ENCODE measurements at places on chromosomes 7 and 10.

- DNase-seq: no peak
Observed at GRCh38 chr10:89147256-89147655, 59.9 kb downstream of the CH25H start.

DNA sequence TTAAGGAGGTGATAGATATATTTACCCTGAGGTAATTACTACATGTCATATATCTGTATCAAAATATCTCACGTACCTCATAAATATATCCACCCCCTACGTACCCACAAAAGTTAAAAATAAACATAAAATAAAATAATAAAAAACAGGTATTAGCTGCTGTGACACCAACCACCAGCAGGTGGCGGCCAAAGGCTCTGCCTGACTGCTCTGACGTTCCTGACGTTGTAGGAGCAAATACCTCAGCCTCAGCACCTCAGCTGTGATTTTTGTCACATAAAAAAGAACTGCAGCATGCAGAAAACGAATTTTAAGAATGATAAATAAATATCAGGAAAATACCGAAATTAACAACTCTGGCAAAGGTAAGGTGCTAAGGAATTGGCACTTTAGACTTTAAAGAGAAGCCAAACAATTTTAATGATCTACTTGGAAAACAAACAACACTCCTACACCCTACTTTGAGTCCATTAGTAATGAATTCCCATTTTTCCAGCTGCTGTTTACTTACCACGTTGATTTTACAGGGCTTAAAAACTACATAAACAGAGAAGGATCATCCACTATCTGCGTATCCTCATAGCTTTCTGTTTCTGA lies 125.4 kb upstream of the TARP start:
- peak; percentile 57 for DNase-seq

- DNase-seq: no peak
Observed at GRCh38 chr7:90229682-90230081, 15.3 kb upstream of the CFAP69 start.

DNA sequence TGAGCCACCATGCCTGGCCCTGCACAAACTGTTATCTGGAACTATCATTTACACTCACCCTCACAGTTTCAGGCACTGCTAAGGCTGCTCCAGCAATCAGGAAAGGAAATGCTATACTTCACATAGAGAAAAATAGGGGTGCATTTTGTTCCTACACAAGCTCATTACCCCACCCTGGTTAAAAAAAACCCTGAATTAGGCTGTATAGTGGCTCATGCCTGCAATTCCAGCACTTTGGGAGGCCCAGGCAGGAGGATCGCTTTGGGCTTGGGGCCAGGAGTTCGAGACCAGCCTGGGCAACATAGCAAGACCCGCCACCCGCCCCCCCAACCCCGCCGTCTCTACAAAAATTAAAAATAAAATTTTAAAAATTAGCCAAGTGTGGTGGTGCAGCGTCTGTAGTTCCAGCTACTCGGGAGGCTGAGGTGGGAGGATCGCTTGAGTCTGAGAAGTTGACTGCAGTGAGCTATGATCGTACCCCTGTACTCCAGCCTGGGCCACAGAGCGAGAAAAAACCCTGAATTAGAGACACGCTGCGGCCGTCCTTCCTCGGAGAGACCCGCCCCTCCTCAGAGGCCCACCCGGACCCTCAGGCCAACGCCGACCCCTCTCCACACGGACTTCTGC lies 539 bp downstream of the PTCD1 start:
- no peak for DNase-seq

- DNase-seq: no peak
Observed at GRCh38 chr7:445563-446288, 73.9 kb downstream of the PDGFA start.

DNA sequence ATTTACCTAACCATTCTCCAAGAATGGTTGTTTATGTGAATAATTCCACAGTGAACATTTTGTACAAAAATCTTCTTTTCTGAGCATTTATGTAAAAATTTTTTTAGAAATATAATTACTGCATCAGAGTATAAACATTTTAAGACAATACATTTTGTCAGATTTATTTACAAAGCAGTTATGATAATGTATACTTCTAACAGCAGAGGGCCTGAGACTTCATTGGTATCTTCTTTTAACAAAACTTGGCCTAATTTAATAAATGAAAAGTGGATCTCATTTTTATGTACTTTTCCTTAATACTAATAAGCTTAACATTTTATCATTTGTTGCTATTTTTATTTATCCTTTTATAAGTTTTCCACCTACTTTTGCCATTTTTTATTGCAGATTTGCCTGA lies 69.4 kb downstream of the HECTD2 start:
- no peak for DNase-seq

DNA sequence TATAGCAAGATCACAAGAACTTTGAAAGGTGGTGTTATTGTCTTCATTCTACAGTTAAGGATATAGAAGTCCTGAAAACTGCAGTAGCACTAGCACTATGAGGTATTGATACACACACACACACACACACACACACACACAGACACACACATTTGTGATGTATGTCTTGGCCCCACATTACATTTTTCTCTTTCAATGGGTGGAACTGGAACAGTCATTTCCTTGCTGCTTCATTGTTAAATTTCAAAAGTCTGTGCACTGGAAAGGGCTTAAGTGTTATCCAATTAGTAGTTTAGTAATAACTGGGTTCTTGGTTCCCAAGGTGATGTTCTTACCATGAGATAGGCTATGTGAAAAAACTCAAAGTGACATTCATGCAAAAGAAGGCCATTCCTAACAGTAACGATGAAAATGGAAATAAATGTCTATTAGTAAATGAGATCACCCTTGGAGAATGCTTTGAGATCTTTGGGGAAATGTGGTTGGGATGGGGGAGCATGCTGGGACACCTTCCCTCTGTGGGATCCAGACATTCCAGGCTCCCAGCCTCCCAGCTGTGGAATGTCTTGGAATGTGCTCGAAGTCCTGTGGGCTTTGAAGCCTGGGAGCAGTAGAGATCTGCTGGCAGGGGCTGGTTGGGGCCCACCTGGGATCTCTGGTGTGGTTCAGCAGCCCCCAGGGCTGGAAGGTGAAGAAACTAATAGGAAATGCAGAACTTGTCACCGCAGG lies 37.4 kb upstream of the CALD1 start:
- no peak for DNase-seq

GRCh38 chr7:157005456-157006204 lies 4.8 kb downstream of the MNX1 start:
- DNase-seq: no peak

GRCh38 chr10:123135415-123136141 lies at the start of gene HMX3:
Gene HMX3, plus strand, starts transcription at chr10:123135970. Its CDS starts 81 bp downstream, at chr10:123136051.
- peak; percentile 39 for DNase-seq

GRCh38 chr7:103065667-103066066 lies 8.9 kb downstream of the FBXL13 start:
- peak; percentile 66 for DNase-seq

DNA sequence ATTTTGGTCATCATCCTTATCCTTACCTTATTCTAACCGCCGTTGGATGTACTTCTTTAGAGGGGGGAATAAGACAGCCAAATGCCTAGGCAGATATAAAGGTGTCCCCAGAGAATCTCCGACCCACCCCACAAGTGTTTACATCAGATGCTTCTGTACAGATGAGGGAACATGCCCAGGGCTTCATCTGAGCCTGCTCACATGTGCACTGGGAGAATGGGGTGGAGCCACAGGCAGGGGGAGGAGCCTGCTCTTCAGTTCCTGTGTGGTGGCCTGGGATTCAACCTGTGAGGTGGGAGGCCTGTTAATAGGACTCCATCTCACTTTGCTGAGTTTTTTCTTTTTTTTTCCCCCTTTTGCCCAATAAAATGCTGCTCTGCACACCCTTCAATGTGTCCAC lies 27.6 kb upstream of the OPTN start:
- DNase-seq: no peak

DNA sequence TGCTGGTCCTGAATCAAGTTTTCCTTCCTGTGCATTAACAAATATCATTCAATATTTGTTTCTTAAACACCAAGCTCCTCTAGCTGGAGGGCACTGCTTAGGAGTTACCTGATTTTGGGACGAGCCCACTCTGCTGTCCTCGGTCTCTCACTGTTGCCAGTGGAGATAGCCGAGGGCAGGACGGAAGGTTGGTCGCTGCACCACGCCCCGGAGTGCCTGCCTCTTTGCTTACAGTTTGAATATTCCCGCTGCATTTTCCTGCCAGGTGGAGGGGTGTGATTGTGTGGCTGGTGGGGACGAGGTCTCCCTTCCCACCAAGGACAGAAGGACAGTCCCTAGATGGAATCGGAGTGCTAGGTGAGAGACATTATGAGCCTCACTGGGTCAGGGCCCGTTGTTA lies 201.5 kb downstream of the DNAJB6 start:
- no peak for DNase-seq

DNA sequence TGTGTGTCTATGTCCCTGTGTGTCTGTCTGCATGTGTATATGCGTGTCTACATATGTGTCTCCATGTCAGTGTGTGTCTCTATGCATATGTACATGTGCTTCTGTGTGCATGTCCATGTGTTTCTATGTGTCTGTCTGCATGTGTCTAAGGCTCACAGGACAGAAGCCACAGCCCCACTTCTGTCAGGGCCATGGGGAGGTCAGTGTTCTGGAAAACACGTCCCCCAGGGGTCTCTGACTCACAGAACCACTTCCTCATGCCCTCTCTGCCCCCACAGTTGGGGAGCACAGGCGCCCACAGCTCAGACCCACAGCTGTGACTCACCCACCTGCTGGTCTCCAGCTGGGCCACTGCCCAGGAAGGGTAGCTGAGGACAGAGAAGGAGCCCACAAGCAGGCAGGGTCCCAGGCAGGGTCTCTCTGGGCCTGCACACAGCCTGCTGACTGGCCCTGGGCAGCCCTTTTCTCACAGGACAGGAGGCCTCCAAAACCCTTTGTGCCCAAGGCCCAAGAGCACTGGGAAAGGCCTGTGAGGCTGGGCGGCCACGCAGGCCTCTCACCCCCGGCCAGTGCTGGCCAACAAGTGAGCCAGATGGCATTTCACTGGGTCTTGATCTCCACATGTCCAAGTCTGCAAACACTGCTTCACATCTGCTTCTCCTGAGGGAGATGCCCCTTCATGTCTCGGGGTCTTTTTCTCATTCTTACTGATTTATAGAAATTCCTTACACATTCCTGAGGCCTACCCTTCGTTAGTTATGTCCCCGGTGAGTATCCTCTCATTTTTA lies 102.9 kb upstream of the FAM20C start:
- peak; percentile 87 for DNase-seq

DNA sequence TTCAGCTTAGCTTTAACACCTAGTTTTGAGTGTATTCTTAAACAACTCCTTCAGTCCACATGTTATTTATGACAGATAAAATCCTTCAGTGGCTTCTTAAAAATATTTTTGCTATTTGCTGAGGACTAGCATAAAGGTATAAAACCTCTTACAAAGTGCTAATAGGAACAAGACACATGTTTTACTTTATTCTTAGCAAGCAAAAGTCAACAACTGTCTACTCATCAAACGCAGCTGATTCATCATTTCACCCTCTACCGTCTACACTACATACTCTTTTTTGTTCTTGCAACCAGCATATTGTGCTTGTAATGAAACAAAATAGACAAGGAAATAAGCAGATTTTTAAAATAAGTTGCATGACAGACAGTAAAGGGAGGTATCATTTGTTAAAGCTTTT lies 319.7 kb downstream of the SNX13 start:
- no peak for DNase-seq

DNA sequence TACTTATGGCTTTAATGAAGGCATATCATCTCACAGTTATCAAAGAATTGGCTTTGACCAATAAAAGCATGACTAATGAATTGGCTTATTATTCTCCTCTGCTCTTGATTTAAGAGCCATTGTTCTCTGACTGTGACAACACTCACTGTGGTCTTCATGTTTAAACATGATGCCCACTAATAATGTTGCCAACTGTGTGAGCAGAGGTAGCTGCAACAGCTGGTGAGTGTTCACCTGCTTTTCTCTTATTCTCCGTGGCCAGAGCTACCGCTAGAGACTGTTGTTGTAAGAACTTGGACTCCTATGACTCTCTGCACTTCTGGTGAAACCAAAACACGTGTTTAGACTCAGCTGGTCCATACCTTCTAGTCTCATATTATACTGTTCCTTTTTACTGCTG lies 335.9 kb downstream of the XPNPEP1 start:
- DNase-seq: no peak

DNA sequence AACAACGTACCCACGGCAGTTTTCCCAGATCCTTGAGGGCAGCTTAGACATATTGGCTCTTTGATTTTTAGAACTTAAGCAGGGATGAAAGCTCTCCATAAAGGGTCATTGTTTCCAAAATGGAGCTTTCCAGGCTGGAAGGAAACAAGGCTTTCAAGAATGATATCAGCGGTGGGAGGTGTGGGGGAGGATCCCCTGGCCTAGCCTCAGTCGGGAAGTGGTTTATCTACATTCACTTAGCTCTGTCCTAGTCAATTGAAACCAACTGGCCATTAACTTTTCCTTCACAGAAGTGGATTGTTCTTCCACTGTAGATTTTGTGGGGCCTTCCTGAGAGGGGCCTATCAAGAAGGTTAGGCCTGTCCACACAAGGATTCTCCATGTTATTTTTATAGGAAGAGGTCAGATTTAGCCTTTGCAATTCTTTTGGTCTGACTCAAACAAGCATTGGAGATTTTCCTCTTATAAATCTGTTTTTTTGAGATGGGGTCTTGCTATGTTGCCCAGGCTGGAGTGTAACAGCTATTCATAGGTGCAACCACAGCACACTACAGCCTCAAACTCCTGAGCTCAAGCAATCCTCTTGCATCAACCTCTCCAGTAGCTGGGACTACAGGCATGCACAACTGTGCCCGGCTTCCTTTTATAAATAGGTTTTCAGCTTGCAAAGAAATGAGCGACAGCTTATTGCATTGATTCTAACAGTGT lies 343.5 kb downstream of the LRMDA start:
- DNase-seq: no peak

- peak; percentile 89 for DNase-seq
Observed at GRCh38 chr7:36190447-36191291, 37.6 kb downstream of the EEPD1 start.

DNA sequence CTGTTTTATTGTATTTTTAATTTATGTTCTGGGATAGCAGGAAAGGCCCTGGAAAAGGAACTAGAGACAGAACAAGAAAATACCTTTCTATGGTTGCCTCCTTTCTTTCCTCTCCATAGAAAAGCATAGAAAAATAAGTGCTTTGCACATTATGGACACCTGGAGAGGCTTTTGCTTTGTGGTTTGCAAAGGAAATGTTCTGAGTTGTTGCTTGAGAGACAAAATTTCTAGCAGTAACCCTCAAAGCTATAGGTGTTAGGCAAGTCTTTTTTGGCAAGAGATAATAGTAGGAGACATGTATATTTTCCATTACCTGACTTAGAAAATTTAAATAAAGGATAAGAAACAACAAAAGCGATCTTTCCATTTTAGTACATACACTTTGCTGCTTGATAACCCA lies 378.6 kb upstream of the PRKCQ start:
- no peak for DNase-seq

GRCh38 chr7:45242698-45243097 lies 85.1 kb downstream of the RAMP3 start:
- DNase-seq: no peak

GRCh38 chr10:84204122-84204521 lies 9.8 kb downstream of the CDHR1 start:
- peak; percentile 9 for DNase-seq

- DNase-seq: no peak
Observed at GRCh38 chr7:136325578-136325977, 348.4 kb upstream of the MTPN start.

- DNase-seq: no peak
Observed at GRCh38 chr7:35681231-35682029, 13.5 kb downstream of the HERPUD2 start.

All from suppressor macrophage (primary cell).